ENCODE measurements at places on chromosomes 4 and X. TPM values are rescaled to one million over a fixed set of nuclear protein-coding genes. Genes with fewer than 3 reads are reported as not detected.

- DNase-seq: no peak
These were observed 72.2 kb downstream of the GPR143 start for GRCh38 chrX:9693307-9694001.

DNA sequence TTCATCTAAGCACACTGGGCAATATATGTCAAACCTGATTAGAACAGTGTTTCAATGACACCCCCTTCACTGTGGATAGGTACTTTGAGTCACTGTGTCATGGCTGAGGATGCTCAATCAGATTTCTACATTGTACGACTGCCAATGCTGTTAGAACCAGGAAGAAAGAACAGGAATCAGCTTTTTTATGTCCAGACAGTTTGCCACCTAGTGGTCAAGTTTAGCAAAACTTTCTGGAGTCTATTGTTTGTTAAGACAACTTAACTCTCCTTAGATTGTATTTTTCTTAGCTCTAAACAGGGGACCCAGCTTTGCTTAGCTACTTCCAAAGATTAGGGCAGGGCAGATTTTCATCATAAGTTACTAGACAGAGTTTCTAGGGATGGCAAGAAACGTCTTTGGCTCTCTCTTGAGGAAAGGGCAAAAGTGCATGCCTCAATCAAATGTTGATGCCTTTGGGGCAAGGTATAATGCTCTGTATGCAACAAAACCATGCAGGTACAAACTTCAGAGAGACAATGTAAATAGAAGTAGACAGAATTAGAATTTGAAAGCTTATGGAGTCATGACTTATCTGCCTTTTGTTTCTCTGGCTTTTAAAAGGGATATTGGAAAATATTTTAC is 40.5 kb upstream of the BMP3 start:
- peak; percentile 73 for DNase-seq

UBA1 gene
- 256 TPM for total RNA-seq

PHOX2B gene
- not detected for total RNA-seq

GRCh38 chr4:16843831-16844508 is 54.5 kb downstream of the LDB2 start:
- DNase-seq: peak; percentile 95

DNA sequence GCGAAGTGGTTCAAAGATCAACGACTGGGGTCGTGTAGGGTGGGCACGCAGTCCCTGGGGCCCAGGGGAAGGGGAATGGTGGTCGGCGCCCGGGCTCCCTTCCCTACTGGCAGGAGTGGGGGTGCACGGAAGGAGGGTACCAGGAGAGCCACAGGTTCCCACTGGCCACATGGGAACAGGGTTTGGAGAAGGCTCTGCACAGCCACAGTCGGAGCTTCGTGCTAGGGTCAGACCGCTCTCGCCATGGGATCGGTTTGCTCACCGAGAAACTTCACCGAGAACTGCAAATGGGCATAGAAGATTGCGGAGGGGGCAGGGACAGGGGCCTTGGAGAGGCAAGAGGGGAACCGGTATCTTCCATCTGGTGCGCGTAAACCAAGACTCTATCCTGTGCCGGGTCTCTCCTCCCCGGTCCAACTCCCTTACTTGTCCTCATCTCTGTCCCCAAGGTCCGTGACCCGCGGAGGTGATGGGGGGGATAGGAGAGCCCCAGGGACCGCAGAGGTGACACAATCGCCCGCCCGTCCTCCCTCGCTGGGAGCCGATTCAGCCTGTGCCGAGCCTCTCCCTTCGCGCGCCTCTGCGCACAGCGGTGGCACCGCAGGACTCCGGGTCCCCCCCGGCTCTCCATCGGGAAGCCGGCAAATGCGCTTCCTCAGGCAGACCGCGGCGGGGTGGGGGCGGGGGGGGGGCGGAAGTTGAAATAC is 1.0 kb downstream of the SCD5 start:
- DNase-seq: peak; percentile 34

GRCh38 chr4:186104890-186105646 is 564 bp downstream of the FAM149A start:
- DNase-seq: no peak

PRICKLE3 gene
- 3.1 TPM for total RNA-seq
